Stimulated activated CD8-positive, alpha-beta memory T cell treated with anti-CD3 and anti-CD28 coated beads, Interleukin-7, amount 100 ng/mL, for 1 hour (primary cell): ENCODE measurements at places on chromosomes 4 and X.

DNA sequence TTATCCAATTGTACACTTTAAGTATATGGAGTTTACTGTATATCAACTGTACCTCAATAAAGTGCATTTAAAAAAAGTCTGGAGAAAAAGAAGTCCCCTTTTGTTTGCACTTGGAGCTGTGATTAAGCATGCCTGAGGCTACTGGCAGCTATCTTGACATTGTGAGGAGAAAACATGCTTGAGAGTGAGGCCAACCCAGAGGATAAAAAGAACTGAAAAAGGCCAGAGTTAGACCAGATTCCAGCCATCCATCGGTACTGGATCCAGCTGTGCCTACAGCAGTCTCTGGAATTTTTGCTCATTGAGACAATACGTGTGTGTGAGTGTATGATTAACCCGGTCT lies 57.4 kb downstream of the LGI2 start:
- no peak for DNase-seq

- DNase-seq = no peak
These were observed 802 bp downstream of the COX18 start for GRCh38 chr4:73068491-73069337.

DNA sequence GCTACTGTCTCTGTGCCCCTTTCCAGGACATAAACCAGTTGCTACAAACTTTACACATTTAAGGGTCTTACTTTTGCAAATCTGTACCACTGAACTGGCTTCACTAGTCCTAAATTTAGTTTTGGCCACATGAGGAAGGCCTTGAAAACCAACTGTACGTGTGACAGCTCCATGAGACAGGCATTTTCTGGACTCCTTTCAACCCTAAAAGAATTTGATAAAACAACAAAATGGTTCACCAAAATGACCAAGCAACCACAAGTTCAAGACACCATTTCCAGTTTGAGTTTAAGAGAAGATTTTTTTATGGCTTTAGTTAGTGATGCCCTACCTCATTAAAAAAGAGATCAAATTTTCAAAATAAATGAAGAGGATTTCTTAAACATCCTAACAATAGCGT lies 246.4 kb downstream of the ZNF674 start:
- DNase-seq = no peak

- no peak for DNase-seq
These were observed 8.3 kb upstream of the GRPEL1 start for GRCh38 chr4:7075962-7076695.

DNA sequence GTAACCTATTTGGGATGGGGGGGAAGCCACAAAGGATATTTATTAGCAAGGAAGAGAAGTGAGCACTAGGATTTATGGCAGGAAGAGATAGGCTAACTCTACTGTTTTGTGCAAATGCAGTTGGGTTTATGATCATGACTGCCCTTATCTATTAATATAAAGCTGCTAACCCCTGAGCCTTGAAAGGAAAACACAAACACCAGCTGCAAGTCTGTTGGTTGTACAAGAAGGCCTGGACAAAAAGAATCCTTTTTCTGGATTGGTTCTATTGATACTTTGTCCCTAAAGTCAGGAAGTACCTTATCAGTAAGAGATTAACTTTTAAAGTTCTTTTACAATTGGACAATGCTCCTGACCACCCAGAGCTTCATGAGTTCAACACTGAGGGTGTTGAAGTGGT lies 188.8 kb downstream of the LRBA start:
- no peak for DNase-seq

DNA sequence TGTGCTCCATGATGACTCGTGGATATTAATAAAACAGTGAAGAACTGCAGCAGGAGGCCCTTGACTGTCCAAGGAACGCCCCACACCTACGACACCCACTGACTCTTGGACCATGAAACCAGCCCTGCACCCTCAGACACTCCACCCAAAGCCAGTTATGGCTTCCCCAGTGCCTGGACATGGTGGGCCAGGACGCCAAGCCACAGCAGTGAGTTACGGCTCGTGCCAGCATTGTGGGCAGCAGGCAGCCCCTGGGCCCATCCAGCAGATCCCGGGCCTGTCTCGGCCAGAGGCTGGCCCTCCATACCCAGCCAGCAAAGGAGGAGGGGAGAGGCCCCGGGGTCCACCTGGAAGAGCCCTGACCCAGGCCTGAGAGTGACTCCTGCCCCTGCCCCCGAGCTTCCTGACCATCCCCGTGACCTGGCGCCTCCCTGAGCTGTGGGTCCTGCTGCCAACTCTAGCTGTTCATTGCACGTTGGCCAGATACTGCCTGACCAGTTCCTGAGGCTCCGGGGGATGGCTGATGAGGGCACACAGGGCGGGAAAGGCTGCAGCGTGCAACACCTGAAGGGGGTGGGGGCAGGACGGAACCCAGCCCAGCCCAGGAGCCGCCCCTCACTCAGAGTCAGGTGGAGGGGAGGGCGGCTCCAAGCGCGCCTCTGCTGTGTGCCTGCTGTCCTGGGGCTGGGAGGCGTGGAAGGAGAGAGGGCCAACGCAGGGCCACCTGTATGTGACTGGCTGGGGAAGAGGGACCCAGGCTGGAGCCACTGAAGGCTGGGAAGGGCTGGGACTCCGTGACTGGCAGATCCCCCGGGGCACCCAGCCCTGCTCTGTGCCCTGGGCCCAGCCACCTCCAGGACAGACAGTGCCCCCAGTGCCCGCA lies 739 bp downstream of the SLC49A3 start:
- no peak for DNase-seq
